T-helper 22 cell (primary cell): ENCODE measurements at places on chromosomes 11 and 22.

DNA sequence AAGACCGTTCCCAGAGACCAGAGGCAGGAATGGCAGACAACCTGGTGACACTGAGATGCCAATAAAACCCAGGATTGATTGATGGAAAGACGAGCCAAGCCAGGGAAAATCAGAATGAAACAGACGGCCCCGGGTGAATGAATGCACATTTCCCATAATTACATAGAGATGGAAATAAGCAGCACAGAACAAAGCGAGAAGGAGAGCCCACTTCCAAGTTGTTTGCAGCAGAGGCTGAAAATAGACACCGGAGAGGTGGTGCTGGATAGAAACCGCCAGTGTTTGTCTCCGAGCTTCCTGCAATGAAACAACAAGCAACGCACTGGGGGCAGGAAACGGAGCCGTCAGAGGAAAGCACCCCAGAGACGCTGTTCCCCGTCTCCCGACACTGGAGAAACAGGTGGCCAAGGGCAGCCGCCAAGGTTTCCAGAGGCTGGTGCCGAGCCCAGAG, 406.8 kb downstream of the SHANK2 start:
- DNase-seq: no peak

GRCh38 chr11:86013713-86014112, 55.2 kb downstream of the PICALM start:
- no peak for DNase-seq

GRCh38 chr11:46134540-46134939, 13.3 kb upstream of the PHF21A start:
- DNase-seq: no peak

DNA sequence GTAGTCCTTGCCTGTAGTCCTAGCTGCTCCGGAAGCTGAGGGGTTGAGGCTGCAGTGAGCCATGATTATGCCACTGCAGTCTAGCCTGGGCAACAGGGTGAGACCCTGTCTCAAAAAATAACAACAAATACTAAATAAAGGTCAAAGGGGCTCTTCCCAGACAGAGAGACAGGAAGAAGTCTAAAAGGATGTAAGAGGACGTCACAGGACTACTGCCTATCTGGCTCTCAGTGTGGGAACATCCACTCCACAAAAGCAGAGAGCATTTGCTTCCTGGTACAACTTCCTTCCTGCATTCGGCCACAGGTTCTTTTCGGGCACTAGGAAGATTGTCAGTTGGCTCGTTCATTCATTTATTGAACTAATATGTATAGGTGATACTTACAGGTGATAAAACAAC, 110.6 kb downstream of the SGSM3 start:
- DNase-seq: no peak

- DNase-seq: no peak
Observed at GRCh38 chr11:102678022-102678421, 27.5 kb downstream of the MMP27 start.

DNA sequence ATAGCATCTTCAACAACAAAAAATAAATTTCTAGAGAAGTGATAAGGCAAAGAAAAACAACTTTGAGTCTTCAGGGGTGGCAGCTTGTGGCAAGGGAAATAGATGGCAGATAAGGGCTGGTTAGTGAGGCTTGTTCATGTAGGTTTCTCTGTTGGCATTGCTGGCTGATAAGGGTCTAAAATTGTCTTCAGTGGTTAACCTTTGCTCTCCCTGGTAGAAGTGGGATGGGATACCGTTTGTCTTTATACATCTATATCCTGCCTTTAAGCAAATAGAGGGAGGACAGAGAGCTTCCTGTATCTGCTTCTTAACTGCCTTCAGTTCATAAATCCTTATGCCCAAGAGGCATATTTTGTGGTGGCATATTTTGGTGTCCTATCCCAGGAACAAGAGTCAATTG, 57.1 kb downstream of the TRAF6 start:
- DNase-seq: no peak

DNA sequence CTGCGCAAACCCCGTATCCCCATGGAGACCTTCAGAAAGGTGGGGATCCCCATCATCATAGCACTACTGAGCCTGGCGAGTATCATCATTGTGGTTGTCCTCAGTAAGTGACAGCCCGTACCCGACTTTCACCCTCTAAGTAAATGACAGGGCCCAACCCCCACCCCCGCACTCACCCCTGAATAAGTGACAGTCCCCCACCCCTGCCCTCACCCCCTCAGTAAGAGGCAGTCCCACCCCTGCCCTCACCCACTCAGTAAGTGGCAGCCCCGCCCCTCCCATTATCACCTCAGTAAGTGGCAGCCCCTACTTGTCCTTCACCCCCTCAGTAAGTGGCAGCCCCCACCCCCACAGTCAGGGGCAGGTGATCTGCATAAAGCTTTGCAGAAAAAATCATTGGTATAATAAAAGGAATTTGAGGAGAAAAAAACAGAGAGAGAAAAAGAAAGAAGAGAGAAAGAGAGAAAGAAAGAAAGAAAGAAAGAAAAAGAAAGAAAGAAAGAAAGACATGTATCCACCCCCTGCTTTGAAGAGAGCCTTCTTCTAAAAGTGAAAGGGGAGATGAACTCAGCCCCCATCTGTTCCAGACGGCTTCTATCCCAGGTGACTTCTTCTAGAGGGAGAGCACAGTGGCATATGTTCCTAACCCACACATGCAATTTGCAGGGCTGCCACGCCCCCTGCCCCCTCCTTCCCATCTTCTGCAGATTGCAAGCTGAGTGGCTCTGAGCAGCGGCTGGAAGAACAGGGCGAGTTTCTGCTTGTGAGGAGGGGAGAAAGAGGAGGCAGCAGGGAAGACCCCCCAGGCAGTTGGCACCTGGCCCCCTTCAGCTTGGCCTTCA, 12.5 kb upstream of the SMIM35 start:
- no peak for DNase-seq

- DNase-seq: no peak
Observed at GRCh38 chr11:119117004-119117706, 4.2 kb upstream of the HINFP start.

DNA sequence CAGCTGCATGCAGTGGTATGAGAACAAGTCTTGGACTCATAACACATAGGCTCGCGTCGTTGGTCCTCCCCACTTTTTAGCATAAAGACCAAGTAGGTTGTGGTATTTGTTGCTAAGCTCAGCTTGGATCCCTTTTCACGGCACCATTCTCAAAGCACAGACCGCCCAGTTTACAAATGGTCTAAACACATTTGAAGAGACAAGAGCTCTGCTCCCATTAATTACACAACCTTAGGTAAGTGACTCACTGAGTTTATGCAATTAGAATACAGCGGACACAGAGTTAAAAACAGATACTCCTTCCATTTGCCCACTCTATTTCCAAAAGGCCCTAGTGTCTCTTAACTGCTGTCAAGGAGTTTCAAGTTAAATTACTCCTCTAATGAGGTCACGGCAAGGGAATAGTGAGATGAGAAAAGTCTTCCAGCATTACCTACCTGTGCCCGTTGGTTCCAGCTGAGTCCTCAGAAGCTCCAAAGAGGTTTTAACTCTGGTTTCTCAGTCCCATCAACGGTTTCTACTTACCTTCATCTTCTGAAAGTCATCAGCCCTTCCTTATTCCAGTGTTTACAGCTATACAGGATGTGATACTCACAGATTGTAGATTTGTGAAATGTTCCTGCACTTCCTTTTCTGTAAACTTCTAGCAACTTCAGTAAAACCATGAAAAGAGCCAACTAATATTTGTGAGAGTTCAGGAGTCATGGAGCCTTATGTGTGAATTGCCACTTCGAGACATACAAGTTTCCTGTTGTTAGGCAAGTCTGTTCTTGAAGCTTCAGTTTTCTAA, at the start of gene MS4A6A:
Gene MS4A6A, minus strand, starts transcription at position 543 of the 790 bp plus-strand sequence. CDS start 1,356 bp downstream, outside the sequence.
- no peak for DNase-seq

- DNase-seq: no peak
Observed at GRCh38 chr22:30021881-30022619, 58.2 kb upstream of the HORMAD2 start.

DNA sequence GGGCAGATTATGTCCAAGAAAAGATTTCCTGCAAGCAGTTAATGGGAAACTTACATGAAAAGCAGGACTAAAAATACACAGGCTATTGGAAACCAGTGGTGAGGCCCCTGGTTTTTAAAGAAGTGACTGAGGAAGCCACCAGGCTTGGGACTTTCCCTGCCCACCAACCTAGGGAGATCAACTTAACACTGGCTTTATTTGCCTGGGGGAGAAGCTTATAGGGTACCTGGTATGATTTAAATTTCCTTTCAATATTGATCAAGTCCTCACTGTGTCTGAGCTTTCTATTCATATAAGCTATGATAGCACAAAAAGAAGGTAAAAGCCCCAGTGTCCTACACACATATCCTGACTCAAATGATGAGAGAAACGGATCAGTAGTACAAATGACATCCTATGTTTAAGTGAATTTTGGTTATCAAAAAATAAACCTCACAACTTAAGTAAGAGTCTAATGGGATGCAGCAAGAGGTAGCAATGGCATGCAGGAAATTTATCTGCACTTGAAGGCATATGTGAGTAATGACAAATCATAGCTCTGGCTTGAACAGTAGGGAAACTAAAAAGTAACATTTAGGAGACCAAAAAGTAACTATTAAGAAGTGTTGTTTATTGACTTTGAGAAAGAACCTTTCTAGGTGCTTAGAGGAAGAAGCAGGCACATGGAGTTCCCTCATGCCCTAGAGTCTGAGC, 85.3 kb downstream of the GAB2 start:
- DNase-seq: no peak

DNA sequence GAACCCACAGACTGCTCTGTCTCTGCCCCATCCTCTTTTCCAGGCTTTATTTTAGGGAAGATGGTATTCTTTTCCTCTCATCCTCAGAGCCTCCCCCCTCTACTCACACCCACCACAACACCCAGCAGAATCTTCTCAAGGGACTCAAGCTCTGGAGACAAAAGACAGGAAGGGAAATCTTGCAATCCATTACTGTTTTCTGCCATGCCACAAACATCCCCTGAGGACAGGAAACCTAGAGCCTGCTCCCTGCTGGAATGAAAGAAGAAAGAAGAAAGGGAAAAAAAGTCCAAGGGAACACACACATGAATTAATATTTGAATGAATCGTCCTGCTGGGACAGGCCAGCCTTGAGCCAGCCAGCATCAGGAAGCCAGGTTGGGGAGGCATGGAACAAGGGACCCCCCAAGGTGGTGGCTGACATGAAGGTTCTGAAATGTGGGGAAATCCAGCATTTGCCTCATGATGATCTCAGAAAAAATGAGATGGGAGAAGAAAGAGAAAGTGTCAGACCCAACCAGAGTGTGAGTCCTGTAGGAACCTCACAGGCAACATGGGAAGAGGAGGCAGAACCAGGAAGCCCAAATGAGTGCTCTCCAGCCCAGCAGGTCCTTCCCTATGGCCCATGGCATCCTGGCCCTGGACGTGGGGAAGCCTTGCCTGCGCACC, 34.0 kb downstream of the SLCO2B1 start:
- no peak for DNase-seq

DNA sequence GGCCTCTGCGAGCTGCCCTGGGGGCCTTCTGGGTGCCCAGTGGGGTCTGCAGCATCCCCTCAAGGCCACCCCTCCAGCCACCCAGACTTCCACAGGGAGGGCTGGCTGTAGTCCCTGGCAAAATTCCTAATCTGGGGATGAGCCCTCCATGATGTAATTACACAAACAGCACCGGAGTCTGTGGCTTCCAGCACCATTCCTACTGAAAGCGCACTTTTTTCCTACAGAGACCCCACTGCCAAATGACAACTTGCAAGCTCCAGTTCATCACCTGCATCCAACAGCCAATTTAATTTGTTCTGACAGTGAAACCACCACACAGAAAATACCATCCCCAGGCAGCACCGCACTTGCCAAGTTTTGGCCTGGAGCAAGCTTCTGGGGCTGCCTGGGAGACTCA, 70.4 kb downstream of the TRMU start:
- DNase-seq: no peak

DNA sequence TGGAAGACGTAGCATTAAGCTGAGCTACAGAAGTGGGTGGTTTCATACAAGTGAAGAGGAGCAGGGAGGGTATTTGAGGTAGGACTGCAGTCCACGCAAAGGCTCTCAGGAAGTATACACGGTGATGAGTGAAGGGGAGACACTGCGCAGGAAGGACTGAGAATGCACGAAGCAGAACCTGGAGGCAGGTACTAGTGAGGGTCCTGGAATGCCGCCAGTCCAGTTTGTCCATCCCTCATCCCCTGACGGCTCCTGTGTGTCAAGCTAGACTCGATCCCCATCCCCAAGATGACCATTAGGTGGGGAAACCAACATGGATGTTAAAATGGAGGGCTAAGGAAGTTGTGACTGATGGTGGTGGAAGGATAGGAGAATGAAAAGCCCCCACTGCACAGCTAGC, 23.8 kb downstream of the ART5 start:
- no peak for DNase-seq

DNA sequence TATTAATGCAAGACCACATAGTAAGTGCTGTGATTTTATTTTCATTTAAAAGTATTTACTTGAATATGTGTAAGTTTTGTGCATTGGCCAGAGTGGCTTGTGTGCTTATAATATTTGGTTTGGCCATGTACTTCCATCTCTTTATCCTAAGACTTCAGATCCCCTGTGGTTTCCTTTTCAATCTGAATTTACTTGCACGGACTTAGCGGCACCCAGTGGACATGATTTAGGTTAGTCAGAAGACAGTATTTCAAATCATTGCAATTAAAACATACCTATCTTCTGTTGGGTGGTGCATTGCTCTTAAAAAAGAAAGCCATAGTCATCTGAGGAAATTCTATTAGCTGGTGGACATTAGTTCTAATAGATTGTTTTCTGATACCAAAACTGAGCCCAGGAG, 30.7 kb downstream of the PIWIL4 start:
- no peak for DNase-seq

DNA sequence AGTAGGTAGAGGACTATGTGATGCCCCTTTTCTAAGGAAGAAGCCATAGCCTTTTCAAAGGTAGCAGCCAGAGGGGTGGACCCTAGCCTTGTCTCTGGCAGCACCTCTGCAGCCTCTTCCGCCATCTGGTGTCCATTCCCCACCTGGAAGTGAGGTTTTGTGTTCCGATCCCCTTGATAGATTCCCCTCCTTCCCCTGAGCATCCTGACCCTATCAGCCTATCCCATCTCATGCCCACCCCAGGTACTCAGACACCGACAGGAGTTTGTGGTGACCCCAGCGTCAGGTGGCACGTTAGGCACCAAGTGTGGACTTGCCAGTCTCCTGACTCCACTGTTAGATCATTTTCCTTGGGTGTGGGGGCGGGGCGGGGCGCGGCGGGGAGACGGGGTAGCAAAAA, 398 bp upstream of the FAM89B start:
- DNase-seq: no peak

DNA sequence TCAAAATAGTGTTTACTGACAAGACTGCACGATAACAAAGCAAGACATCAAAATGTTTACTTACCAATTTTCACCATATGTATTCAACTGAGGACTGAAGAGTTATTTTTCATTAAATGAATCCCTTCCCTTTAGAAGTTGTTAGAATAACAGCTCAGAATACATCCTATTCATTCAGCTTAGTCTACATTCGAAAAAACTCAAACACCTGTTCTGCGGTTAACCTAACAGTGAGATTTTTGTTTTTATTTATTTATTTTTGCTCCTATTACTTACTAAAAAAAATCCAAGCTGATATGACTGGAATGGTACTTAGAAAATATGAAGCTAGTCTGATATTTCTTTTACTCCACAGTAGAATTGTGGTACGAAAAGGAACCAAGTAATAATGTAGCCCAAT, 10.0 kb downstream of the KCNA4 start:
- no peak for DNase-seq
